AG09309 (cell line): ENCODE measurements at places on chromosomes 4 and X.

GRCh38 chr4:47819178-47819577 is 18.7 kb downstream of the CORIN start:
- DNase-seq: no peak

DNA sequence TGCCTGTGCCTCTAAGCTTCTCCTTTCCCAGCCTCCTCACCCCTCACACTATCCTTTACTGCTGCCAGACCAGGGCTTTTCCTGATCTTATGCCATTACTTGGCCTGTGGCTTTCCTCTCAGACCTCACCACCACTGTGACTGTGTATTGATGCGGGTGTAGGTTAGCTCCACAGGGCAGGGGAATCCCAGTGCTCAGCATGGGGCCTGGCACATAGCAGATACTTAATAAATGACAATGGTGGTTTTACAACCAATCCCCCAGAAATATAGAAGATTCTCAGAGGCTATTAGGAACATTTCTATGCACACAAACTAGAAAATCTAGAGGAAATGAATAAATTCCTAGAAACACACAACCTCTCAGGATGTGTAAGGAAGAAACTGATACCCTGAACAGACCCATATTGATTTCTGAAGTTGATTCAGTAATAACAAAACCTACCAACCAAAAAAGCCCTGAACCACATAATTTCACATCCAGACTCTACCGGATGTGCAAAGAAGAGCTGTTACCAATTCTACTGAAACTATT is 129.6 kb upstream of the QRFPR start:
- no peak for DNase-seq

DNA sequence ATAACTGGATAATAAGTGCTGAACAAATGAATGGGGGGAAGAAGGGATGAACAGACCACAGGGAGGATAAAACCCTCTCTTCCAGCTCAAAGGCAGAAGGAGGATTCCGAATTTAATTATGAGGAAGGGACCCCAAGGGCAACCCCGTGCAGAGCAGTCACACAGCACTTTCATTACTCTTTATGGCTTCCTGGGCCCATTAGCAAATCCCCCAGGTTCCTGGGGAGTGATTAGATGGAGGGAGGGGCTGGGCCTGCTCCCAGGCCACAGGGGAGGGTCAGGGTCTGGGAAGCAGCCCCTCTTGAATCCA is 67.1 kb downstream of the PPP2R2C start:
- DNase-seq: no peak

DNA sequence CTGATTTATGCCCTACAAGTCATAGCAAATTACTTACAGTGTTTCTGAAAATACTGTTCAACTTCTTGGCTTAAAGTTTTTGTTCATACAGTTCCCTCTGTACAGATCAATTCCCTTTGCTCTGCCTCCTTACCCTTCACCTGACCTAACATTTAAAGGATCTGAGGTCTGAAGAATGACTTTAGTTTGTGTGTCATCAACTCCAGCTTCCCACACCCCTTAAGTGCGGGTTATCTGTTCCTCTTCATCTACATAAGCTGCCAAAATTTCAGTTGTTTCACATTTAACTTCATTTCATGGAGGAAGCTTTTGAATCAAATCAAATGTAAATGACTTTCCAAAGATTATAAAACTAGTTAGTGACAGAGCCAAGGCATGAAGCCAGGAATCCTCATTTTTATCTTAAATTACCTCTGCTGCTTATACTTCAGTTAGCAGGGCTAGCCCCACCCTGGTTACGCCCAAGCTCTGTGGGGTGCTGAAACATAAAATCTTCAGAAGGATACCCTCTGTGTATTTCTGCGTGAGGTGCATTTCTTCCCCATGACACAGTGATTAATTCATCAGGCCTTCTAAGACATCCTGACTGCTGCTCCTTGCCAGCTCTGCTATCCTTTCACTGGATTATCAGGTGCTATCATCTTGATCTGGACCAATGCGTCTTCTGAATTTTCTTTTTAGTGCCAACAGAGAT is 16.5 kb downstream of the CXCL1 start:
- no peak for DNase-seq

- DNase-seq: peak; percentile 71
These were observed 19.6 kb downstream of the RCHY1 start for GRCh38 chr4:75494563-75494962.

- DNase-seq: no peak
These were observed 92.5 kb downstream of the FNIP2 start for GRCh38 chr4:158861281-158861680.

- DNase-seq: no peak
These were observed 210.2 kb upstream of the GYPA start for GRCh38 chr4:144350706-144351105.

DNA sequence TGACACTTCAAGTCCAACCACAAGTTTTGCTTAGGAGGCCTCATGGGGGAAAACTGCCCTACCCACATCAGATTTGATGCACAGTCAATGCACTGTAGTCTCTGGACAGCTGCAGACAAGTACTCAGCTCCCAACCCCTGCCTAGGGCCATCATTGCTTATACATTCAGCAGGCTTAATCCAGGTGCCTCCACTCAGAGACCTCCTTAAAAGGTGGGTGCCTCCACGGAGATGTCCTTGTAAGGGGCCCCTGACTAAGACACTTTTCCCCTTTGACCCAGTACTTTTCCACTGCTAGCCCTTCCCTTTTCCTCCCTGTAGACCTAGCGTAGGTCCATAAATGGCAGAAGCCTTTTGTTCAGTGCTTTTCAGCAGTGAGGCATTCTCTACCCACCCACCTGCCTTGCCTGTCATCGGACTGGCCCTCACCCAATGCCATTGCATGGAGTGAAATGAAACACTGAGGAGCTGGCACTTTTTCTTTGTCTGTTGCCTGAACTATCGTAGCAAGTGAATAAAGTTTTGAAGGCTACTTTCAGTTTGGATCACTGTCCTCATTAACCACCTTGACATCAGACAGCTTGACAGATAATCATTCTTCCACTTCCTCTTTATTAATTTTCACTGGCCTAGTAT is 23.8 kb upstream of the PLK4 start:
- DNase-seq: no peak

DNA sequence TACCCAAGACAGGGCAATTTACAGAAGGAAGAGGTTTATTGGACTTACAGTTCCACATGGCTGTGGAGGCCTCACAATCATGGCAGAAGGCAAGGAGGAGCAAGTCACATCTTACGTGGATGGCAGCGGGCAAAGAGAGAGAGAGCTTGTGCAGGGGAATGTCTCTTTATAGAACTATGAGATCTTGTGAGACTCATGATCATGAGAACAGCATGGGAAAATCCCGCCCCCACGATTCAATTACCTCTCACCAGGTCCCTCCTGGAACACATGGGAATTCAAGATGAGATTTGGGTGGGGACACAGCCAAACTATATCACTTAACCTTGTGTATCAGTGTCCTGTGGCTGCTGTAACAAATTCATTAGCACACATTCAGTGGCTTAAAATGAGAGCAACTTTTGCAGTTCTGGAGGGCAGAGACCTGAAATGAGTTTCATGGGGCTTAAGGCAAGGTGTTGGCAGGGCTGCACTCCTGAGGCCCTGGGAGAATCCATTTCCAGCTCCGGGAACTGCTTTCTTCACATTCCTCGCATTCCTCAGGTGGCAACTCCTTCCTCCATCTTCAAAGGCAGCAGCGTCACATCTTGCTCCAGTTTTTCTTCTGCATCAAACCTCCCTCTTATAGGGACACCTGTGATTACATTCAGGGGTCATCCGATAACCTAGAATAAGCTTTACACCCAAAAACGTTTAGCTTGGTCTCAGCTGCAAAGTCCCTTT is 22.3 kb upstream of the NSG1 start:
- no peak for DNase-seq

DNA sequence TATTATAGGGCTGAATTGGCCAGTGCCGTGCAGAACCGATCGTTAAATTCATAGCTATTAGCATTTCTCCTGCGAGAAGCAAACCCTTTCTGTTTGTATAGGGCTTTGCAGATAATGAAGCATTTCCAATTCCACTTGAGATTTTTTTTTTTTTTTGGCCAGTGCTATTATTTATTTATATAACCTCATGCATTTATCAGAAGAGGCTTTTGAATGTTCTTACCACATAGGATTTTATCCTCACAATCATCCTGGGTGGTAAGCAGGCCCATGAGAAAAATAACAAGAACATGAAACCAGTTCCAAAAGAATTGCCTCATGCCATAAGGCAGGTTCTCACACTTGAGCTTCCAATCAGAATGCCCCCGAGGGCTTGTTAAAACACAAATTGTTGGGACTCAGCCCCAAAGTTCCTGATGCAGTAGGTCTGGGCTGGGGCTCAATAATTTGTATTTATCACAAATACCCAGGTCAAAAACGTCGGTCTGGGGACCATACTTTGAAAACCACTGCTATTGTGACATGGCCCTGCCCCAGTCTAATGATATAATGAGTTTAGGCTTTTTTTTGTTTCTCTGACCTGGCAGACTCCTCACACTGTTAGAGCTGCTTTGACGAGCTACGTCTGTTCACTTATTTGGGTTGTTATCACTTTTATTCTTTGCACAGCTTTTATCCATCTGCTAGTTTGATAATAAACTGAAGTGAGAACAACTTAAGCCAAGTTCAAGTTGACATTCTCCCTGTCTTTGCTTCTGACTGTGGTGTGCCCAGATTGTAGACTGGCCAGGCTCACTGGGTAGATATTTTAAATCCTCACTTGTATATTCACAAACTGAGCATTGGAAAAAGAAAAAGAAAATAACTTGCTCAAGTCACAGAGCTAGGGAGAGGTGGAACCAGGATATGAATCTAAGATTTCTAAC is 20.1 kb downstream of the SUPT20HL1 start:
- no peak for DNase-seq

DNA sequence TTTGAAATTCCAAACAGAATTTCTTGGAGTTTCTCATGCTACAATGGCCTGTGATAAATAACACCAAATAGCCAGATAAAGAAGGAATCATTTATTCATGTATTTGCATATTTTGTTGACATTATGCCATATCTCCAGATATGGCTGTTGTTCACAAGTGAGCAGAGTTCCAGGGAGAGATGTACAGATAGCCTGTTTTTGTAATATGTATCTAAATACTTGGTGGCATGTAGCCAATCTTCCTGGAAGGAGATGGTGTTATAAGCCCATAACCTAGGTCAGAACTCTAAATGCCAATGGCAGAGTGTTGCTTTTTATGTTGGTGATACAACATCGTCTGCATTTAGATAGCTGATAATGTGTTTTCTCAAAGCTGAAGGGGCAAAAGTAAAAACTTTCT is 292.2 kb downstream of the FBXO8 start:
- no peak for DNase-seq

DNA sequence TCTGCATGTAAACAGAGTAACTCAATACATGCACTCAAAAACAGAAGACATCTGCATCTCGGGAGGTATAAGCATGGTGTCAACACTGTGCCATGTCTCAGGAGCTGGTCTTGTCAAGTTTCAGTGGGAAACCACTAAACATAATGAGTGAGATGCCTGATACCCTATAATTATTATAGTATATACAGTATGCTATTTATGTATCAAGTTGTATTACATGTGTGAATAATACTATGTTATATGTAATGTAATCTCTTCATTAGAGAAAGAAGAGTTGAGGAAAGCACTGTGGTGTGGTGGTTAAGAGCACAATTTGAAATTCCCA is 2.5 kb downstream of the PPBP start:
- DNase-seq: no peak
